ENCODE measurements at places on chromosomes 13 and 19.

DNA sequence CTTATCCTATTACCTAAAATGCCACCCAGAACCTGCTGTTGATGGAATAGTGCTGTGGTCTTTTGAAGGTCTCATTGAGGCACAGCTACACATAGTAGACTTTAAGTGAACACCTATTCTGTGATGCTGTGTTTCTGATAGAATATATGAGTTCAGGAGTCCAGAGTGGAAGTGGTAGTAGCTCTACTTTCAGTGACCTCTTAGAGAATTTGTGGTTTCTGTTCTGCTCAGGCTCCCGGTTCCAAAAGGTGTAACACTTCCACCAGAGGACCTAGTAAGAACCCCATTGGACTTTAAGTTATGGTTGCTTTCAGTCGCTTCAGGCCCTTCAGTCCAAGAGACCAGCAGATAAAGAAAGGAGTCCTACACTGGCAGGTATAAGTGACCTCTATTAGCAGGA lies 11.4 kb upstream of the MYCBP2 start:
- no peak for DNase-seq

DNA sequence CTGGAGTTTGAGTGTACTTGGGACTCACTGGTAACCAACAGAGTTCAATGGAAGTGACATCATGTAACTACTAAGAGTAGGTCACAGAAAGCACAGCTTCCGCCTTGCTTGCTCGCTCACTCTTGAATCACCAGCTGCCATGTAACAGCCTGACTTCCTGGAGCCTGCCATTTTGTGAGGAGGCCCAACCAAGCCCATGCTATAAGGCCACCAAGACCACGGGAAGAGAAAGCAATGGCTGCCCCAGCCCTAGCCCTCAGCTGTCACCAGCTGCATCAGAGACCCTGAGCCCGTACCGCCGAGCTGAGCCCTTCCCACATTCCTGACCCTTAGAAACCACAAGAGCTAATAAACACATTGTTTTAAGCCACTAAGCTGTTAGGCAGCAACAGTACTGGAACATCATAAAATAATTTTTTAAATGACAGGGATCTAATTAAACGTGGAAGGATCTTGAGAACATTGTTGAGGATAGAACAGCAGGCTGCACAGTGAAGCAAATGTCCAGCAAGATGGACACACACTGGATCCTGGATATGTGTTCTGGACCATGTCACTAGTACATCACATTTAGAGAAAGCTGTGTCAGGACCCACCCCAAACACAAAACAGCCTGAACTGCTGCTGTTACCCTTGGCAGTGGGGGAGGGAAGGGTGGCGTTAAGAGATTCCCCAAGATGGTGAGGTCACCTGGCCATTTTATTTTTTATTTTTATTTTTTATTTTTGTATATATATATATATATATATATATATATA lies 21.7 kb upstream of the LDLR start:
- DNase-seq, result peak; percentile 18

GRCh38 chr13:22789027-22789593 lies 391.7 kb upstream of the SGCG start:
- no peak for DNase-seq

DNA sequence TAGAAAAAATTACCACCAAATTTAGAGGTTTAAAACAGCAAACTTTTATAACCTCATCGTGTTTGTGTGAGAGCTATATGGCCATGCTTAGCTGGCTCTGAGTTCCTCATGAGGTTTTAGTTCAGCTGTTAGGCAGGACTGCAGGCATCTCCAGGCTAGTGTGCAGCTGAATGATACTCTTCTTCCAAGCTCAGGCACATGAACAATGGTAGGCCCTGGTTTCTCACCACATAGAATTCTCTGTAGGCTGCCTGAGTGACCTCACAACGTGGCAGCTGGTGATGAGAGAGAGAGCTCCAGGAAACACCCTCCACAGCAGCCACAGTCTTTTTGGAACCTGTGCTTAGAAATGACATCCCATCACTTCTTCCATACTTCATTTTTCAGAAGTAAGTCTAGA lies 540.6 kb upstream of the MIR17HG start:
- DNase-seq, result no peak

DNA sequence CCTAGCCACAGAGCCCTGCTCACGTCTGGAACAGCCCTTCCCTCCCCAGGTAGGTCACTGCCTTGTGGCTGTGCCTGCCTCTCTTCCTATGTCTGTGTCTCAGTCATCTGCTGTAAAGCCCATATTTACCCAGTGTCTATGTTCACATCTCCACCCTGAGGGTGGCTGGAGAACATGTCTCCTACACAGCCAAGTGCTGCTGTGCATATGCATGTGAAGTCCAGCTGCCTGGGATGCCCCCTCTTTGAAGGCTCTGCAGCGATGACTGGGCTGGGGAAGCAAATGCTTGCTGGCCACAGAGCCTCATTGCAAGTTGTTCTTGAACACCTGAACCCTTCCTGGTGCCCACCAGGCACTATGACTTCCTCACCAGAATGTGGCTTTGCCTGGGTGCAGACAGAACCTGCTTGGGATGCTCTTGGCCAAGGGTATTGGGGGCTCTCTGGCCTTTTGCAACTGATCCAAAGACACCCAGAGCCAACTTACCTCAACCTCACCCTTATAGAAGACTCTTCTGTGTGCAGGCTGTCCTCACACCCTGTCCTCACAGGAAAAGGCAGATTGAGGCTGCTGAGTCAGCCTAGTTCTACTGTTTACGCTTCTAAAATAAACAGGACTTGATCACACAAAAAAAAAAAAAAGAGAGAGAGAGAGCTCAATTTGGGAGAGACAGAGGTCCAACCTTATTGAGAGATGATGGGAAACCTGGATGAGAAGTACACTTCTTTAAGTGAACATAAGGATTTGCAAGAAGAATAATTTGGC lies 26.5 kb downstream of the MRPL57 start:
- no peak for DNase-seq

DNA sequence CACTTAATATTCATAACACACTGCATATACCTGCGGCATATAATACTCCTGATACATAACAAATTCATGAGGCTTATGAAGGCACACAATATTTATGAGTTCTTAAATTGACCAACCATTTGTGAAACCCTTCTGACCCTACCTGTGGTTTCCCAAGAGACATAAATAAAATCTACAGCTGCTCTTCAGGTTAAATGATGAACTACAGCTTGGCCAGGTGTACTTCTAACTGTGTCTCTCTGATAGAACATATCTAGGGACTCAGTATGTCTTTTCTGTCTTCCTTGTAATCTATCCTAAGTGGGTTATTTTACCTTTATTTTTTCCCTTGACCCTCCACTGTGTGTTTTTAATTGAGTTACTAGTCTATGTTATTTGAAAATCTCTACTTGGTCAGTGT lies 189.9 kb upstream of the UFM1 start:
- no peak for DNase-seq

DNA sequence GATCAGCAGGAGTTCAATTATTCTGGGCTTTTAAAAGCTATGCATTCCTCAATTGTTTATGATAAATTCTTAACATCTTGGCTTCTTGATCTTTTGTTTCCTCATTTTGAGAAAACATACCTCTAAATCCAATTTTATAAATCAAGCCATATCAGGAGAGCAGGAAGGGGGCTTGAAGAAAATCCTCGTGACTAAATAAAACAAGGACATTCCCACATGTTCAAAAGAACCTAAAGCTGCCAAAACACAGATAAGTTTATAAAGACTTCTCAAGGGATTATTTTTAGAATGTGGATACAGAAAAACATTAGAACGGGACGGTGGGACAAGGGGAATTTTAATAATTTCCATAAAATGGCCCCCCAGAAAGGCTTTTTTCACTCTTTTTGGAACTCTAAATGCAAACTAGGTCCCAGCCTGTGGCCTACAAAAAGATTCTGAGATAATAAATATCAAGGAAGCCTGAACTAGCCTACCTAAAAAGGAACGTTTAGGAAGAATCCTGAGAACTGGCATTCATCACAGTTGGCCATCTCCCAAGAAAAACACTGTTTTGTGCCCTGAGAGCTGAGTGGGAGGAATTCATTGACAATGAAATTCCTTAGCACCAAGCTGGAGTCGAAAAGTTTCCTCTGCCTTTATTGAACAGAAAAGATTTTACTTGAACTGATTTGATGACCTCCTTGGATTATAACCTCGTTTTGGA lies 30.1 kb downstream of the ZAR1L start:
- no peak for DNase-seq

GRCh38 chr19:35713904-35714495 lies 3.8 kb upstream of the KMT2B start:
- no peak for DNase-seq

Measured in stimulated activated CD4-positive, alpha-beta T cell treated with anti-CD3 and anti-CD28 coated beads, Interleukin-1b, Interleukin-23, amount 100 ng/mL, for 48 hours (primary cell).